ENCODE measurements at places on chromosomes 6 and 20. TPM values are rescaled to one million over a fixed set of nuclear protein-coding genes. Genes with fewer than 3 reads are reported as not detected.

Gene PRICKLE4
- total RNA-seq = 7.1 TPM

Gene EYA2
- 0.35 TPM for total RNA-seq

Gene TBXT
- not detected for total RNA-seq

Gene RCAN2
- 2.2 TPM for total RNA-seq

Gene COL19A1
- total RNA-seq = not detected

Gene CLPSL1
- not detected for total RNA-seq

Gene CNKSR3
- 4.0 TPM for total RNA-seq

Gene TCF15
- not detected for total RNA-seq

Gene CRIP3
- 5.4 TPM for total RNA-seq

Gene GUCA1A
- total RNA-seq = not detected

- no peak overlapping the region for H3K27ac ChIP-seq
- no peaks in the 10 kb centered on the region for H3K27me3 ChIP-seq
- H3K4me1 ChIP-seq = no peaks in the 10 kb centered on the region
These were observed 103.6 kb downstream of the KIF13A start for GRCh38 chr6:17883665-17884497.

DNA sequence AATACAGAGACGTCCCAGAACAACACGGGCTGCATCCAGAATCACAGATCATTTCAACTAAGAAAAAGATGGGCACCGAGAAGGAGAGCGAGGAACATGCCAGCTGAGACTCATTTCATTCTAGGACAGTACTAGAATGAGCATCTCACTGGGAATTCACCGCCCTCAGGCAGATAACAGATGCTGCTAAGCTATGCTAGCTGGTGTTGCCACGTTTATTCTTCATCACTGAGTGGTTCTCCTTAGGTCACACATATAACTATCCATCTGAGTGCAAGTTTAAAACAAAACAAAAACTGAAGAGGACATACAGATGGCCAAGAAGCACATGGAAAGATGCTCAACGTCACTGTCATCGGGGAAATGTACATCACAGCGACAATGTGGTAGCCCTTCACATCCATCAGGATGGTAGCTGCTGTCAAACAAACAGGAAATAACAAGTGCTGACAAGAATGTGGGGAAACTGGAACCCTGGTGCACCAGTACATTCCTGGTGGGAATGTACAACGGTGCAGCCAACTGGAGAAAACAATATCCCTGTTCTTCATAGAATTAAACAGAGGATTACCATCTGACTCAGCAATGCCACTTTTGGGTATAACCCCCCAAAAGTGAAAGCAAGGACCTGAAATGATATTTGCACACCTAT, 97.6 kb downstream of the SLC22A23 start:
- H3K27me3 ChIP-seq = peaks cover under 1% of the 10 kb centered on the region
- no peak for DNase-seq
- H3K4me3 ChIP-seq = no peak overlapping the region
- peaks cover 22% of the 10 kb centered on the region for H3K4me1 ChIP-seq
- peaks cover 10% of the 10 kb centered on the region for H3K36me3 ChIP-seq
- no peak overlapping the region for H3K27ac ChIP-seq

DNA sequence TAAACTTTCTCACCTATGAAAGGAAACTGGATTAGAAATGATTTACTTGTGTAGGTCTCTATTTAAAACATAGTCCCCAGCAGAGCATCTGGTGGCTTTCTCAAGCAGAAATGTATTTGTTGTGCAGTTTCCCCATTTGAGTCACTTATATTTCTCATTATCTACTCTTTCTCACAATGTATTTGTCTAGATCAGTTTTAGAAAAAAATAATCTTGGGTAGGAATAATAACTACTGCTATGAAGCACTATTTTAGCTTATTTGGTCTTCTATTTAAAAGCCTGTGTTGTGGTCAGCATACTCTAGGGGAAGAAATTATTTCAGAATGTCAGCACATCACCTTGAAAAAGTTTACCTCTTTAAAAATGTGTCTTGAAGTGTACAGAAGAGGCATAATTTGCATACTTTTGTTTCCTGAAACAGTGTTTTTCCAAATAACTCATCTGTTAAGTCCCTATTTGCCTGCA, 60.9 kb upstream of the PRL start:
- no peak overlapping the region for H3K4me3 ChIP-seq
- H3K4me1 ChIP-seq = peaks cover 12% of the 10 kb centered on the region
- no peak overlapping the region for H3K27ac ChIP-seq
- H3K27me3 ChIP-seq = no peaks in the 10 kb centered on the region

- no peaks in the 10 kb centered on the region for H3K27me3 ChIP-seq
- no peak overlapping the region for H3K27ac ChIP-seq
- DNase-seq = no peak
- H3K4me1 ChIP-seq = no peaks in the 10 kb centered on the region
- no peak overlapping the region for H3K4me3 ChIP-seq
- no peaks in the 10 kb centered on the region for H3K36me3 ChIP-seq
These were observed 10.8 kb downstream of the SIM1 start for GRCh38 chr6:100453701-100454521.

- H3K36me3 ChIP-seq = no peaks in the 10 kb centered on the region
- no peak overlapping the region for H3K4me3 ChIP-seq
- no peaks in the 10 kb centered on the region for H3K27me3 ChIP-seq
- peaks cover 9% of the 10 kb centered on the region for H3K4me1 ChIP-seq
- H3K27ac ChIP-seq = no peak overlapping the region
These were observed 69.0 kb downstream of the AFG1L start for GRCh38 chr6:108363889-108364313.

DNA sequence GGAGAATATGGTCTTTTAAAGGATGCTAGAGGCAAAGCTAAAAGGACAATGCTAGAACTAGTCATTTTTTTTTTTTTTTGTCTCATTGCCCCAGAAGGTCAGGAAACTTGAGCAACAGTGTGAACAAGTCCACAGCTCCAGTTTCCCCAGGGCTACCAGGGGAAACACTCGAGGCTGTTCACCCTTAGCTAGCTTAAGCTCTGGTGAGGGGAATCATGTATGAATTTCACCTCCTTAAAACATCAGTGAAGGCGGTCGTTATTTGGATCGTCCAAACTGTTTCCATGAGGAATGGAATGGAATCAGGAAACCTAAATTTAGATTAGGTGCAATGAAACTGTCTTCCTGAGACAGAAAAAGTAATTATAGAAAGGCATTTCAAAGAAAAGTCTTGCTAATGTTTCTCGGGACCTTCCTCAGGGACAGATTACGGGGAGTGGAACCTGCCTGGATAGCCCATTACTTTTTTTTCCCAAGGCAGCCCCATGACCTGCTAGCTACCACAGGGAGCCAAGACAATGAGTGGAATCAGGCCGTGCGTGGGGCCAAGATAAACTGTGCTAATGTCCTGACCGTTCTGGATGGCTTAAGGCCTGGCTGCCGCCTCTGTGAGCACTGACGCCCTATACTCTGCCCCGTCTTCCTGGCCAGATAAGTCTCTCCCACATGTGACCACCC, 164.8 kb upstream of the SGK1 start:
- H3K36me3 ChIP-seq = no peaks in the 10 kb centered on the region
- H3K27ac ChIP-seq = no peak overlapping the region
- DNase-seq = no peak
- no peak overlapping the region for H3K4me3 ChIP-seq

GRCh38 chr6:46000905-46001304, 14.8 kb downstream of the CLIC5 start:
- DNase-seq = no peak
- H3K36me3 ChIP-seq = no peaks in the 10 kb centered on the region
- peaks cover 14% of the 10 kb centered on the region for H3K27me3 ChIP-seq
- H3K27ac ChIP-seq = no peak overlapping the region

DNA sequence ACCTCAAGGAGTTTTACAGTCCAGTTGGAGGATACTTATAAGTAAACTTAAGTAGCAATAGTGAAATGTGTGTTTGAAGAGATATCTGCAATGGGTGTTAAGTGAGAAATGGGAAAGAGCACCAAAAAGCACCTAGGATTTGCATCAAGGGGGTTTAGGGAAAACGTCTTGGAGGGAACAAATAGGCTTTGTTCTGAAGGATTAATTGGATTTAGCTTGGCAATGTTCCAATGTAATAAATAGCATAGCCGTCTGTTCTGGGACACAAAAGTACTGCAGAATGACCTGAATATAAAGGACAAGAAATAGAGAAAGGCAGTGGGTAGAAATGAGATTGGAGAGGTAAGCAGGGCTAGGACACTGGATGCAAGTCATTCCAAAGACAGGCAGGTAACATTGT, 2.8 kb upstream of the MYO6 start:
- DNase-seq = no peak
- peaks cover 32% of the 10 kb centered on the region for H3K4me1 ChIP-seq
- peak overlapping the region; percentile 69 for H3K27ac ChIP-seq
- H3K27me3 ChIP-seq = no peaks in the 10 kb centered on the region
- peaks cover 39% of the 10 kb centered on the region for H3K36me3 ChIP-seq
- no peak overlapping the region for H3K4me3 ChIP-seq

GRCh38 chr20:38246357-38247165, 14.0 kb downstream of the KIAA1755 start:
- no peak overlapping the region for H3K4me3 ChIP-seq
- no peaks in the 10 kb centered on the region for H3K4me1 ChIP-seq
- no peaks in the 10 kb centered on the region for H3K36me3 ChIP-seq
- DNase-seq = no peak
- peaks cover 44% of the 10 kb centered on the region for H3K27me3 ChIP-seq
- H3K27ac ChIP-seq = no peak overlapping the region

GRCh38 chr6:122740091-122740490, 39.4 kb upstream of the FABP7 start:
- no peaks in the 10 kb centered on the region for H3K4me1 ChIP-seq
- H3K27ac ChIP-seq = no peak overlapping the region
- no peaks in the 10 kb centered on the region for H3K36me3 ChIP-seq
- no peak overlapping the region for H3K4me3 ChIP-seq

DNA sequence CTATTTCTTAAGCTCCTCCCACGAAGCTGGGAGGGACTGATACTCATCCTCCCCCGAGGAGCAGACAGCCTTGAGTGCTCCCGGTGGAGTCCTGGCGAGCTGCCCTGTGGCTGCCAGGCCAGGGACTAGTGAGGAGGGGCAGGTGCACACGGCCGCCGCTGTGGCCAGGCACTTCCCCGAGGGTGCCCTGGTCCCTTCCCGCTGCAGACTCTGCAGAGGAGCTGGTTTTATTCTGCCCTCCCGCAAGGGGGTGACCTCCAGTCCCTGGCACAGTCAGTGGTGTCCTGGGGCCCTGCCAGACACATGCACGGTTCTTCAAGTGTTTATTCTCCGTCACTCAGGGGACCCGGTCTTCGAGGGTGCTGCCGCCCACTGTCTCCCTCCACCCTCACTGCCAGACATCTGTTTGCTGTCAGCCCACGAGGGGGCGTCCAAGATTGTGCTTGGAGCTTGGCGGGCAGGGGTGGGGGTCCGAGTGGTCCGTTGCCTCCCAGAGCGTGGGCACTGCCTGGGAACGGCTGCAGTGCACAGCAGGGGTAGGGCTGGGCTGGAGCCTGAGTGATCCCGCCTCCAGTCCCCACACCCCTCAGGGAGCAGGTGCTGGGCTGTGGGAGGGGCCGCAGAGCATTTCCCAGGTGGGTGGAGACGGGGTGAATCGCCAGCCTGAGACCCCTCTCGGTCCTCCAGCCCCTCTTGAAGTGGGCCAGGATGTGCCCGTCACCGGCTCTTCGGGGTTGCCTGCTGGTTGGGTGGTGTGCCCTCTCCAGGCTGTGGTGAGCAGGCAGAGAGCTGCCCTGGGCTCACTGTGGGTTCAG, 3.1 kb upstream of the CABLES2 start:
- peaks cover 25% of the 10 kb centered on the region for H3K36me3 ChIP-seq
- no peaks in the 10 kb centered on the region for H3K27me3 ChIP-seq
- DNase-seq = peak; percentile 68
- H3K4me1 ChIP-seq = peaks cover 27% of the 10 kb centered on the region

DNA sequence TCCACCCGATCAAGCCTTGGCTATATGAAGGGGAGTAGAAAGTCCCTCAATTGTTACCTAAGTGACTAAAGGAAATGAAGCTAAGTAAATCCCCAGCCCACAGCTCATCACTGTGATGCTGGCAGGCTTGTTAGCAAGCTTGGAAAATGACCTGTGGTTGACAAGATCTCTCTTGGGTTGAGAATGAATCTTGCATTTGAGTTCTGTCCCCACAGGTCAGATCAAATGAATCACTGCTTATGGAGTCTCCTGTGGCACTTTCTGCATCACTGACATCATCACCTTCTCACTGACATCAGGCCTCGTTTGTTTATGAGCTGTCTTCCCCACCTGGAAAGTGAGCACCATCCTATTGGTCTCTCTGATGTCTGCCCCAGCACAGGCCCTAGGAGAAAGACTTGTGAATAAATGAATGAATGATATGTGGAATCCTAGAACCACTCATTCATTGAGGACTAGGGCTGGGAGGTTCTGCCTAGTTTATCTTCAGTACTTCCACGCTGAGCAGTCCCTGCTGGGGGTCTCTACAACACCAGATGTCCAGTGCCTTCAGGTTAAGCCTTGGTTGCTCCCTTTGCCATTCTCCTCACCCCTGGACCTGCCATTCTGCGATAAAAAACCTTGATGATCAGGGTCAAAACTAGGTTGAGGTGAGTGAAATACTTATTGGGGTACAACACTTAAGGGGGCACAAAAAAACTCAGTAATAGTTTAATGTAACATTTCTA, 318.4 kb upstream of the MOCS1 start:
- H3K27ac ChIP-seq = no peak overlapping the region
- no peaks in the 10 kb centered on the region for H3K4me1 ChIP-seq
- H3K4me3 ChIP-seq = no peak overlapping the region
- DNase-seq = no peak
- H3K27me3 ChIP-seq = no peaks in the 10 kb centered on the region

- H3K27ac ChIP-seq = no peak overlapping the region
- no peaks in the 10 kb centered on the region for H3K36me3 ChIP-seq
- no peaks in the 10 kb centered on the region for H3K27me3 ChIP-seq
- H3K4me3 ChIP-seq = no peak overlapping the region
These were observed 196.4 kb upstream of the TSHZ2 start for GRCh38 chr20:52775786-52776185.

DNA sequence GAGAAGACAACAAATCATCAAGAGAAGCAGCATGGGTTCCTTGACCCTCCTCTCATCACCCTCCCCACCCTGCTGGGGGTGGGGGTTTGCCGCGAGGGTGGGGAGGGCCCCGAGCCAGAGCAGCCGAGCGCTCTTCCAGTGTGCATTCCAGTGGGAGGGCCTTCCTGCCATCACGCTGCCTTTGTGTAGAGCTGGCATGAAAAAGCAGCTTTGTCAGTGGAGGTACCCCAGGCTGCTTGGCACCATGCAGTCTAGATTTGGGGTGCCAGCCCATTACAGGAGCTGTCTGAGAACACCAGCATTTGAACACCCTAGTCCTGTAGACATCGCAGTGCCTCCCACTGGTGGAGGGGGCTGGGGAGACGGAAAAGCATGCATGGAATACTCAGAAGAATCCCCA, 12.2 kb downstream of the BAK1 start:
- H3K27ac ChIP-seq = no peak overlapping the region
- DNase-seq = no peak
- no peak overlapping the region for H3K4me3 ChIP-seq
- peaks cover 20% of the 10 kb centered on the region for H3K36me3 ChIP-seq
- peaks cover 16% of the 10 kb centered on the region for H3K27me3 ChIP-seq

- H3K4me3 ChIP-seq = no peak overlapping the region
- H3K27me3 ChIP-seq = no peaks in the 10 kb centered on the region
- peaks cover 52% of the 10 kb centered on the region for H3K36me3 ChIP-seq
- DNase-seq = no peak
- H3K27ac ChIP-seq = no peak overlapping the region
- H3K4me1 ChIP-seq = no peaks in the 10 kb centered on the region
These were observed 33.9 kb downstream of the ITPR3 start for GRCh38 chr6:33654831-33655554.
